ENCODE measurements at places on chromosomes 11 and 22. TPM values are rescaled to one million over a fixed set of nuclear protein-coding genes. Genes with fewer than 3 reads are reported as not detected.

Gene DEFB131B
- total RNA-seq = not detected

Gene MFRP
- total RNA-seq = not detected

- no peak for DNase-seq
Observed at GRCh38 chr11:74465291-74465708, 2.0 kb downstream of the KCNE3 start.

DNA sequence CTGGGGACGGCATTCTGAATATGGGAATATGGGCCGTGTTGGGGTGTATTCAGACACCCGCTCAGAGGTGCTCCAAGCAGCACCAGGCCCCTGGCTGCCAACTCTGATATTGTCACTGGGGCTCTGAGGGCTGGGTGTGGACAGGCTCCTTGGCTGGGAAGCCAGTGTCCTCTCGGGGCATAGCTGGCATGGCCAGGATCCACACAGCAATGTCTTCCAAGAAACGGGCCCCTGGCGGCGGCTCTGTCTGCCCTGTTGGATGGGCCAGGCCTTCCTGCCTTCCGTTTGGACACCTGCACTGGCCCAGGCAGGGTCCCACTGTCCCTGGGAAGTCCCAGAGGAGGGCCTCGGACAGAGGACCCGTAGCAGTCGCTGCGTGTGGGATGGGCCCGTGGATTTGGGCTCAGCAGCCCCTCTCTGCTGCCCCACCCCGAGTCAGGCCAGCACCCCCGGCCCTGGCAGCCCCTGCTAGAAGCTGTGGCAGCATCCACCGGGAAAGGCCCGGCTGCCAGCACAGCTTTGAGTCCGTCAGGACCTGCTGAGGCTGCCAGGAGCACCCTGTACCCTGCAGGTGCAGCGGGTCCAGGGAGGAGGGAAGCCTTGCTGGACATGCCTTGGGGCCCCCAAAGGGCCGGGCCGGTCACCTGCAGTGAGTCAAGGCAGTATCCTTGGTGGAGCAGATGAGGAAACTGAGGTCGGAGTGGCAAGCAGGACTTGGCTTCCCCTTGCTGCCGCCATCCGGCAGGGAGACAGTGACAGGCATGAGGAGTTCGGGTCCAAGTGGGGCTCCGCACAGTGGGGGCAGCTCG is 4.1 kb downstream of the PANX2 start:
- no peak for DNase-seq

DNA sequence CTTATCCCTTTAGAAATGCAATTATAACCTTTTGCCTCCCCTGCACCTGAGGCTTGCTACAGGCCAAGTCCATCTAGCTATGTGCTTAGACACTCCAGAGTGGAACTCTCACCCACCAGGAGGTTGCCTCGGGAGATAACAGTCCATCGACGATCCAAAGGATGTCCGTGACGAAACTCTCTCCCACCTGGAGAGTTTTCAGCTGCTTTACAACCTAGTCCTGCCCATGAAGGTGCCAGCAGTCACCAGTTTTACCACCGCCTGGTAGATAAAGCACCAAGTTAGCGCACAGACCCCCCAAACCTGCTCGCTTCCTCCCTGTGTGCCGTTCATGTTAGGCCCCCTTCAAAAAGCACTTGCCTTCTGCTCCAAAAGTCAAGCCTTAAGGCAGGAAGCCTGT is 53.1 kb upstream of the SHISAL1 start:
- DNase-seq = no peak

Gene TRIM66
- total RNA-seq = 0.62 TPM

GRCh38 chr11:119380827-119381180 is 686 bp downstream of the USP2 start:
- no peak for DNase-seq

DNA sequence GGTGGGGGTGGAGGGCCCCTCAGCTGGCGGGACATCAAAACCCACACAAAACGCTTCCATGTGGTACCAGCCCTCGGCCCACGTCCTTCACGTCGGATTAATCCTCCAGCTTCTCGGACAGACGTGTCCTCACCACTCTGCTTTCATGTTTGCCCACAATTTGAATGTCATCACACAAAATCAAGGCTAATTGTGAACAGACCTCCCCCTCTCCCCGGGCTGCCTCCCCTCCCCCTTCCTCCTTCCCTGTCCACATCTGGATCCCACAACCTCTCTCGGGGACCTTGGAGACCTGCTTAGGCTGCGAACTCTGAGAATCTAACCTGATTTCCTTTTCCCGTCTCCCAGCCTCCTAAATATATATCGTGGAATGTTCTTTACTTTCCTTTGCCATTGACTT is 262.9 kb downstream of the MN1 start:
- no peak for DNase-seq

GRCh38 chr11:70270877-70271648 is 573 bp downstream of the PPFIA1 start:
- DNase-seq = no peak

DNA sequence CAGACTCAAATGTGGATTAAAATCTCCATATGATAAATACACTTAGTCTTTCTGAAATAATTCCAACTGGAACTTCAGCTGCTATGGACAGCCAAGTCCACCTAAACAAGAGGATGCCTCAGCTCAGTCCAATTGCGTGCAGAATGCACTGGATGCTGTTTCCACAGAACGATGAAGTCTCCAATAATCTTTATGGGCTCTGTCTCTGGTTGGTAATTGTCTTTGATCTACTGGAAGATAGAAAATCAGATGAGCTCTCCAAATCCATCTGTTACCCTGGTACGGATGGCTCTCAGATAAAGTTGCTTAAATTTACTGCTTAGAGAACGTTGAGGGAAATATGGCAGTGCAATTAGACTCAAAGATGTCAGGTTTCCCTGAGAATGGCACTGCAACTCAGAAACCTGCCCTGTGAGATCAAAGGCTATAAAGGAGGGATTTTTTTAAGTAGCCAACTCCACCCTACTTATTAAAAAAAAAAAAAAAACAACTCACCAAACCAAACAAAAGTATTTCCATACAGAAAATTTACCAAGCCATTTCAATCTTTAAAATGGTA is 859 bp upstream of the BIRC3 start:
- no peak for DNase-seq

- peak; percentile 74 for DNase-seq
Observed at GRCh38 chr22:40426594-40427333, 56.4 kb downstream of the SGSM3 start.

DNA sequence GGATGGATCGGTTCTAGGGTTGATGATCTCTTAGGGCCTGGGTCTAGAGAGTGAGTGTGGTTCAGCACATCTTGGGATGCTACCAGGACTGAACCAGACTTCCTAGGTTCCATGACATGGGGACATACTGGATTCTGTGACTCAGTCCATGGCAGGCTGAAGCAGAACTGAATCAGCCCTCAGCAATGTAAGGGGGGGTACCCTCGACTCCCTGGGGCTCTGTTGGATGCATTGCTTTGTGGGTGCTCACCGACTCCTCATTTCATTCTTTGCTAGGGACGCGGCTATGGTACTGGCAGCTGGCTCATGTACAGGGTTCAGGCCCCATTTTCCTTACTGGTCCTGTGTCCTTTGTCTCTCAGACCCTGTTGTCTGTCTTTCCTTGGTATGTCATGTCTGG is 733 bp upstream of the GRAMD1B start:
- no peak for DNase-seq

DNA sequence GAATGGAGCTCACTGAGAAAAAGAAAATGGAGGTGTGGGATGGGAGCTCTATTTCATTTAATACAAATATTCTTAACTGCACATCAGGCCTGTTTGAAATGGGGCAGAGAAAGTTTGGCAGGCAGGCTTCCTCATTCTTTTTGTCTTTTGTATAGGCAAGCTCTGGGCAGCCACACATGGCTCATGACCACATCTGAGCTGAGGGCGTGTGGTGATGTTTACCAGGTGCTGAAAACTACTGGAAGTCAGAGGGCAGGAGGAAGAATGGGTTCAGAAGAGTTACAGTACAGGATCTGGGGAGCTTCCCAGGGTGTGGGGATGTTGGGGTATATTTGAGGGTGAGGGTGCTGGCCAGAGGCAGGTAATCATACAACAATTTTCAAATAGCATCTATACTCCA is 66.3 kb upstream of the NAV2 start:
- no peak for DNase-seq

Gene AQP11
- 5.9 TPM for total RNA-seq

Data from occipital lobe (tissue), 3 donors.